Dermis microvascular lymphatic vessel endothelial cell (primary cell): ENCODE measurements at places on chromosomes 11 and 22.

GRCh38 chr11:73384872-73385689, 8.9 kb downstream of the RELT start:
- peak; percentile 47 for DNase-seq

DNA sequence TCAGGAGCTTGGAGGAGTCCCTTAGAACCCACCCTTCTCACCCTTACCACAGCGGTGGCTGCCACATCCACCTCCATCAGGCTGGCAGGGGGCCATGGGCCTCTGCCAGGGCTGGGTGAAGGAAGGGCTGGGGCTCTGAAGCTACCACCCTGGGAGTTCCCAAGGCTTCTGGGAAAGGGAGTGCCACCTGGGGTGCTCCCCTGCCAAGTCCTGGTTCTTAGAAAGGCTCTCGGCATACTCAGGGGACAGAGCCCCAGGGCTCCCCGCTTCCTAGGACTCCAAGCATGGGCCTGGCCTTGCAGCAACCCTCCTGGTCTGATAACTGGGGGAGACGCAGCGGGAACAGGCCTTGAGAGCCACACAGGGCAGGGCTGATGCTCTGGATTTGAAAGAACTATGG, 438 bp upstream of the PLA2G3 start:
- DNase-seq, result no peak

GRCh38 chr11:21109341-21109740, 440.0 kb downstream of the NELL1 start:
- no peak for DNase-seq

GRCh38 chr11:30919389-30920152, 333.4 kb upstream of the MPPED2 start:
- DNase-seq, result no peak

DNA sequence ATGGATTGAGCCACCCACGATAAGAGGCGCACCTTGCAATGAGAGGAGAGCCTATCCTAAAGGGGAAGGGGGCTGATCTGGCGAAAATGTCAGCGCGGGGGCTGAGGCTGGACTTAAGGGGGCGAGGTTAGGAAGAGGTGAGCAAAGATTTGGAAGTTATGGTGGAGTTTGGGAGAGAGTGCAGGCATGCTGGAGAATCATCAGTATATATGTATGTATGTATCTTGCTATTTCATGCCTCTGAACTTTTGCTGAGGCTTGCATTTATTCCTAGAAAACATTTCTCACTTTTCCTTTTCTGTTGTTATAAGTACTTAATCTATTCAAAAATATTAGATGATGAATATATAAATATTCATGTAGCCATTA, 17.2 kb upstream of the THRSP start:
- no peak for DNase-seq

- DNase-seq, result no peak
These were observed 11.9 kb upstream of the SH3BP1 start for GRCh38 chr22:37627545-37627944.

- no peak for DNase-seq
These were observed 233.3 kb downstream of the MN1 start for GRCh38 chr22:27568265-27568664.

DNA sequence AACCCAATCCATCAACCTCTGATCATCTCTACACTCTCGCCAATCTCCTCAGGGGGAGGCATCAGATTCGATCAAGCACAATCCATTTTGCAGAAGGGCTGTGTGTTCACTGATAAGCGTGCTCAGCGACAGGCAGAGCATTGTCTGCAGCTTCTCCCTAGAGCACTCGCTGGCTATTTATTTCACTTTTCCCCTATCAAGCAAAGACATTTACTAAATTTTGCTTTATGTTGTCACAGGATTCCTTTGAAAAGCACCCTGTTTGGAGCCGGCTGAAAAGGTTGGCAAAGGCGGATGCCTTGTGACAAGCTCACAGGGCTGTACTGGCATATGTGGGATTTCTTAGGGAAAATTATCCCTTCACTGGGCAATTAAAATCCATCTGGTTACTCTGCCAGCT, 1381.5 kb upstream of the TENM4 start:
- no peak for DNase-seq

- no peak for DNase-seq
These were observed 109.3 kb downstream of the MN1 start for GRCh38 chr22:27692243-27692642.

DNA sequence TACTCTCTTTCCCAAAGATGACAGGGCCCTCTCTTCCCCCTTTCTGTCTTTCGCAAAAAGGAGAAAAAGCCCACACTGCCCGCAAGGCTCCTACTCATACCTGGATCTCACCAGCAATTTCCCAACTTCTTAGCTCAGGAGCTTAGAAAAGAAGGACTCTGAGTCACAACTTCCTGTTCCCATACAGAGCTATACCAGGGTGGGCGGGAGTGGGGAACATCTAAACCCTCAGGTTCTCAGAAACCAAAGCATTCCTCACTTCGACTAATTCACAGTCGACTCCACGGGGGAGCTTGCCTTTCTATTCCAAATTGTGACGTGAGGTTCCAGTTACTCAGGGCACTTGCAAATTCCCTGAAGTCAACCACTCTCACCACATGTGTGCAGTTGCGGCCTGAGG, 61.9 kb downstream of the MTNR1B start:
- no peak for DNase-seq

GRCh38 chr11:10930972-10931760, 73.3 kb upstream of the ZBED5 start:
- peak; percentile 79 for DNase-seq

DNA sequence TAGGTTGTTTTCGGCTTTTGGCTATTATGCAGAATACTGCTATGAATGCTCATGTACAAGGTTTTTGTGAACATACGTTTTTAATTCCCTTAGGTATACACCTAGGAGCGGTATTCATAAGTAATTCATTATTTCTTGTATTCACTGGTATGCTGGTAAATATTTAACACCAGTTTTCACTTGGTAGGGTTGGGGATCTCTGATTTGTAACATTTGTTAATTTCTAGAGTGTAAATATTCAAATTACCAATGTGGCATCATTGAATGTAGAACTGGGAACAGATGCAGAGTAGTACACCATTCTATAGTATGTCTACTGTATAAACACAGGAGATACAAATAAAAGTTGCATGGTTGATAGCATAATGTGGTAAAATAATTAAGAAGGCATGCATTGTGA, 16.3 kb downstream of the GVQW3 start:
- no peak for DNase-seq

DNA sequence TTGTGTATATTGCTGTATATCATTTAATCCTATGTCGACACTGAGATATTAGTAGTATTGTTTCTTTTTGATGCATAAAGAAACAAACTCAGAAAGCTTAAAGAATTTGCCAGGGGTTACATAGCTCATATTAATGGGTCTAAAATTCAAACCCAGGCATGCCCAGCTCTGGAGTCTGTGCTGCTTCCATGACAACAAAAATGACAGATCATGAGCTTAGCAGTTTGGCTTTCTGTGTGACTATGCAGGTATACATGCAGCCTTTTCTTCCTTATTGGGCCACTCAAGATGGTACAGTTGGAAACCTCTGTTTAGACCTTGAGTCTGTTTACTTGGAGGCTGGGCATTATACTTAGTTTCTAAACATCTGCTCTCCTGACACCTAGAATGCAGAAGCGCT, 220.5 kb upstream of the TENM4 start:
- no peak for DNase-seq

GRCh38 chr11:8342821-8343681, 79.4 kb upstream of the LMO1 start:
- no peak for DNase-seq

- peak; percentile 95 for DNase-seq
These were observed 80.7 kb upstream of the PPARA start for GRCh38 chr22:46069521-46070214.

- DNase-seq, result no peak
These were observed 1328.7 kb upstream of the RAG2 start for GRCh38 chr11:37926772-37927171.

- DNase-seq, result no peak
These were observed 25.2 kb downstream of the HORMAD2 start for GRCh38 chr22:30105483-30105882.

GRCh38 chr11:75595429-75595828, 33.4 kb downstream of the SERPINH1 start:
- no peak for DNase-seq

GRCh38 chr11:9697766-9698165, 33.9 kb downstream of the SWAP70 start:
- no peak for DNase-seq

DNA sequence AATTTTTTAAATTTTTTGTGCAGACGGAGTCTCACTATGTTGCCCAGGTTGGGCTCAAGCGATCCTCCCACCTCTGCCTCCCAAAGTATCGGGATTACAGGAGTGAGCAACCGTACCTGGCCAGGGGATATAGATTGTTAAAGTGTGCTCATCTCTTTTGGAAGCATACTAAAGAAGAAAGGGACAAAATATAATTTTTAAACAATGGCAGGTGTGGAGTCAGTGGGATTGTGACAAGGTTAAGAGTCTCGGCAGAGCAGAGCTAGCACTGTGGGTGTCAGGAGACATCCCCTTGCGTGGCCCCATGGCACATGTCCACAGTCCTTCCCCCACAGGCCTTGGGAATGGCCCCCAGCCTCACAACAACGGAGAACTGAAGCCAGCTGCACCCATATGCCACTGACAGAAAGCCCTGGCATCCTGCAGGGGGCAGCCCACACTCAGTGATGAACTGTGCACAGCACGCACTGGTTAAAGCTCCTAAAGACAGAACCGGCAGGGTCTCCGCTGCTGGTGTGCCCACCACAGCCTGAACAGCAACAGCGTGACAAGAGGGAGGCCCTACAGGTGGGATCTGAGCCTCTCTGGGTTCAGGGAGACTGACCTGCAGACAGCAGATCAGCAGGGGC, 29.9 kb downstream of the SERPIND1 start:
- DNase-seq, result peak; percentile 58

DNA sequence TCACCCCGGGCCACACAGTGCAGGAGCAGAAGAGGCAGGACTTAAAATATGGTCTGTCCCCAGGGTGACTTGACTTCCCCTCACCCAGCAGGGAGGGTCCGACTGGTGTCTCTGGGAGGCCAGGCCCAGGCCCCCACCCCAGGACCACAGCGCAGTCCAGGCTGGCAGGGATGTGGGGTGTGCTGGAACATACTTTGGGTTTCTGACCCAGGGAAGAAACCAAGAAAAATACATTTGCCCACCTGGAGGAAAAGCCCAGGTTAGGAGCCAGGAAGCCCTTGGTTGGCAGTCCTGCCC, 5.2 kb downstream of the C1QTNF6 start:
- no peak for DNase-seq

DNA sequence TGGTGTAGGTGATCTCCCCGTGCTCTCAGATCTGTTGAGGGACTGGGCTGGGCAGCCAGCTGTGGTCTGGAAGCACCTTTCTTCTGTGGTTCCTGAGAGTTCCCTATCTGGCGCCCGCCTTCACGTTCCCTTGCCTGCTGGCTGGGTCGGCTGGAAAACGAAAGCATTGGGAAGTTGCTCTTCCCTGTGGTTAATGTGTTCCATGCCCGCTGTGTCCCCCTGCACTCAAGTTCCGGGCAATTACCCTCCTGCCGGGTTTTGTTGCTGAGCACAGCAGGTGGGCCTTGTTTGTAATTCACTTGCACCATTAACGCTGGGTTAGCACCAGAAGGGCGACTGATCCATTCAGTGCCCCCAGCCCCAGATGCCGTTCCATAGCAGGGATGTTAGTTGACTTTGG, 134.1 kb downstream of the GRIK4 start:
- no peak for DNase-seq

DNA sequence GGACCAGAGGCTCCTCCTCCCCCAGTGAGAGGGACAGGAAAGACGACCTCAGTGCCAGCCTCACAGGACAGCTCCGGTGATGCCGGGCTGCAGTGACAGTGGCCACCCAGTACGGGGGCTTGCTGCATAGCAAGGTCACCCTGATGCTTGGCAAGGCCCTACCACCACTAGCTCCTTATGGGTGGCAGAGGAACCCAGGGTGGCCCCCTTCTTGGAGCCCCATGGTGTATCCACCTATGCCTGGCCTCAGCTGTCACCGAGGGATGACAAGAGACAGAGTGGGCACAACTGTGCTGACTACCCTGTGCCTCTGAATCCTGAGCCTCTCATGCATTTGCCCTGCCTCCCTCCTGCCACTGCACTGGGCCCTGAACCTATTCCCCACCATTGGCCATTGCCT, 809.2 kb downstream of the TBC1D22A start:
- no peak for DNase-seq

GRCh38 chr11:118287006-118287405, 17.5 kb upstream of the CD3E start:
- DNase-seq, result no peak

DNA sequence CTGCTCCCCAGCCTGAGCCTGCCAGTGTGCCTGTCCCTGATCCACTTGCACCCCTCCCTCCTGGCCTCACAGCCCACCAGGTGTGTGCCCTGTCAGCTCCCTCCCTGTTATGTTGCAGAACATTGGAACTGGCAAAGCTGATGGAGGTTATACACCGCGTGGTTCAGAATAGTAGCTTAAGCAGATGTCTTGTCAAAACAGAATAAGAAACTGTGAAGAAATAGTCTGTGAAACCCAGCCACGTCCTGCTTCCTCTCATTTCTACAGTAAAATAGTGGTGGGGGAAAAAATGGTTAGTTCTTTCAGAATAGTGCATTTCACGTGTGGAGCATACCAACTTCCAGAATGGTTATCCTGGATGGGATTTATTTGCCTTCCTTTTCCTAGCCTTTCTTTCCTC, 161.2 kb upstream of the NAV2 start:
- DNase-seq, result no peak

DNA sequence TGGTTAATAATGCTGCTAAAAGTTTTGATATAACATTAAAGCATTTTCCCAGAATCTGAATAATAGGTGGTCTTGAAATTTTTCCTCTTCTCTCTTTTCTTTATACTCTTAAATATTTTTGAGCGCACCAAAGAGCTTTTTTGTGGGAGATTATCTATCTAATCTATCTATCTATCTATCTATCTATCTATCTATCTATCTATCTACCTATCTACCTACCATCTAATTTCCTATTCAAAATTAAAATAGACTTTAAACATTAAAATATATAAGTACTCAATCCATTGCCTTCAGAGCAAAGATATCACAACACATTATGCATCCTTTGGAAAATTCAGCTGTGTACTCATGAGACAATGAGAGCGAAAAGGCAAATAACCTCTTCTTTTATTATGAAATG, 55.8 kb downstream of the ELMOD1 start:
- DNase-seq, result no peak

GRCh38 chr22:44719586-44720368, 17.8 kb downstream of the PRR5 start:
- no peak for DNase-seq

- no peak for DNase-seq
These were observed 70.8 kb downstream of the KCNJ1 start for GRCh38 chr11:128796270-128796669.

DNA sequence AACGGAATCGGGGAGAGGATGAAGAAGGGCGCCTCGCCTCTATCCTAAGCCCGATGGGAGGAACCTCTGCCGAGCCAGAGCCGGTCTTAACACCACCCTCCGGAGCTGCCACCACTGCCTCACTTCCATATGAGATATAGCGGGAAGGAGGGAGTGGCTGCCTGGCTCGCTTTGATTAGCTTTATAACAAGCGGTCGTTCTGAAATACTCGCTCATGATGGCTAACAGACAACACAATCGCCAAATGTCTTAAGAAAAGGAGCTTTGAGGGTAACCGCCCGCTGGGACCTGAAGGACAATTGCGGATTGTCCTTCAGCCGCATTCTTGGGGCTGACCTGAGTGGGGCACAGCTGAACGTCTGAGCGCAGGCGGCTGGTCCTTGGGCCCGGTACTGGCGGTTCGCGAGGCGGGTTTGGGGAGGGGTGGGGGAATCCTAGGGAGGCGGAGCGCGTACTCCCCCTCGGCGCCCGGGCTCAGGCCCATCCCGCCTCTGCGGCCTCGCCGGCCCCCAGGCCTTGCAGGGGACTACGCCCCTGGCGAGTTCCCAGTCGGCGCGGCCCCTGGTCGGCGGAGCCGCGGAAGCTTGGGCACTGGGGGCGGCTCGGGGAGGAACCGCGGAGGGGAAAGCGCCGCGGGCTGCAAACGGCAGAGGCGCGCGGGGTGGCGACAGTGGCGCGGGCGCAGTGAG, at the start of gene PLAAT5:
TSS of gene PLAAT5 (minus strand) at position 617 of the 689 bp plus-strand sequence. CDS start at position 484, 133 bp downstream.
- no peak for DNase-seq
